ENCODE measurements at places on chromosomes 2 and 18.

GRCh38 chr2:85414761-85415553 is 3.6 kb upstream of the SH2D6 start:
- DNase-seq: no peak

GRCh38 chr2:180781276-180781675 is 199.1 kb upstream of the UBE2E3 start:
- DNase-seq: no peak

GRCh38 chr2:240806459-240806858 is 13.6 kb downstream of the KIF1A start:
- no peak for DNase-seq

DNA sequence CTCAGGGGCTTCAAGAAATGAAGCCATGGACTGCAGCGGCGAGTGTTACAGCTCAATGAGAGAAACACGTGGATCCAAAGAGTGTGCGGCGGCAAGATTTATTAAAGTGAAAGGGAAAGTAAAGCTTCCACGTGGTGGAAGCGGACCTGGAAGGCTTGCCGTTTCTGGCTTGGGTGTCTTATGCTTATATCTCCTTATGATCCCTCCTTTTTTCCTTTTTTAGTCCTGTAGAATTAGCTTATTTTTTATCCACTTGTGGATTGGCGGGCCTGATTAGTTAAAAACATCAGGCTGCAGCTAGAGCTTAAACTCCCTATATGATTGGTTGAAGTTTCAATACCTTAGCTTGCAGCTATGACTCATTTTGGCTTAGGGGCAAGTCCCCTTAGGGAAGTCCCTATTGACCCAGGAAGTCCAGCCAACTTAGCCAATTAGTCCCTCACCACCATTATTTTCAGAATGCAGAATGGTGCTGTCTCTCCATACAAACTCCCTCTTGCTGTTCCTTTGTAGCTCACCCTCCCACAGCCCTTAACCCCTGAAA is 11.6 kb upstream of the HNMT start:
- DNase-seq: no peak

DNA sequence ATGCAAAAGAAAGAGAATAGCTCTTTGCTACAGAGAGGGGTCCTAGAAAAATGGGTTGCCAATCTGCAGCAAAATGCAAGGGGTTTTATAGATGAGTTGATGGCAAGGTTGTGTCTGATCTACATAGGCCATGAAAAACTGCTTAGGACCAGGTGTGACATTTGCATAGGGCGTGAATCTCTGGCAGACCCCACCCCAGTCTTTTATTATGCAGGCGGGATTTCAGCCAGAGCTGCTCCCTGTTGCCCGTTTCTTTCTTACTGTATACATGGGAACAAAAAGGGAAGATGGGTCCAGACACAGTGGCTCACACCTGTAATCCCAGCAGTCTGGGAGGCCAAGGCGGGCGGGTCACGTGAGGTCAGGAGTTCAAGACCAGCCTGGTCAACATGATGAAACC is 286.4 kb upstream of the LRRTM4 start:
- DNase-seq: no peak

- no peak for DNase-seq
Observed at GRCh38 chr2:11051280-11051679, 104.0 kb upstream of the SLC66A3 start.

DNA sequence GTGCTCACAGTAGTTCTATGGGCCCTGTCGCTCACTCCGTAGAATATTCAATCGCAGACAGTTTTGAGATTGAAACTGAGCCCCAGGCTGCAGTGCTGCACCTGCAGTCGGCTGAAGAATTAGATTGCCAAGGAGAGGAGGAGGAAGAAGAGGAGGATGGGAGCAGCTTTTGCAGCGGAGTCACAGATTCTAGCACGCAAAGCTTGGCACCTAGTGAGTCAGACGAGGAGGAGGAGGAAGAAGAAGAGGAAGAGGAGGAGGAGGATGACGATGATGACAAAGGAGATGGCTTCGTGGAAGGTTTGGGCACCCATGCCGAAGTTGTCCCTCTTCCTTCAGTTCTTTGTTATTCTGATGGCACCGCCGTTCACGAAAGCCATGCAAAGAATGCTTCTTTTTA is 115.2 kb downstream of the GALNT3 start:
- DNase-seq: no peak

GRCh38 chr2:149064365-149064841 is 25.9 kb downstream of the LYPD6B start:
- no peak for DNase-seq

GRCh38 chr18:67035026-67035425 is 431.1 kb upstream of the CDH19 start:
- no peak for DNase-seq

GRCh38 chr2:45714679-45715078 is 63.2 kb downstream of the PRKCE start:
- DNase-seq: no peak

Measured in effector memory CD4-positive, alpha-beta T cell (primary cell).